ENCODE measurements at places on chromosomes 1 and 21. TPM values are rescaled to one million over a fixed set of nuclear protein-coding genes. Genes with fewer than 3 reads are reported as not detected.

A3GALT2 gene
- not detected for total RNA-seq

GJA8 gene
- total RNA-seq, result not detected

DDR2 gene
- 0.31 TPM for total RNA-seq

DNA sequence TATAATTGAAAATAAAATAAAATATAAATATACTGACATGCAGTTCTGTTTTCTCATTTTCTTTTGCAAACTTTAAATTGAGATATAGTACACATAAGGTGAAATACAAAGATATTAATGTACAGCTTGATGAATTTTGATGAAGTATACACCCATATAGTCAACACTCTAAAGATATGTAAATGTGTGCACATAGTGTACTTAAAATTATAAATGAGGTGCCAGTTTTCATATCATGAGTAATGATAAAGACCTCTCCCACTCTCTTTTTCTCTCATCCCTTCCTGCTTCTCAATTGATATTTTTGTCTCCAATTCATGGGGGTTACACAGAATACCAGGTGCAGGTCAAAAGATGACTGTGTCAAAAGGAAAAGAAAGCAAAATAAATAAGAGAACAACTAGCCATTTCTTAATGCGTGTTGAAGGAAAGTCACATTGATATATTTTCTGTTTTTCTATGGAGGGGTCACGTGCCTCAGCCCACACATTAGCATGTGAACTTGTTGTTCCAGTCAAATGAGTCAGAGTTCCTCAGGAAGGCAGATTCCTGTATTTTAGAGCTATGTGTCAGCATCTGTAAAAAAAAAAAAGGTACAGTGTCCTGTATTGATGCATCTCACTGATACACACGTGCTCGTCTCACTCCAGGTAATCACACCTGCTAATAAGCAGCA, 64.3 kb upstream of the HOOK1 start:
- no peak for DNase-seq

DNA sequence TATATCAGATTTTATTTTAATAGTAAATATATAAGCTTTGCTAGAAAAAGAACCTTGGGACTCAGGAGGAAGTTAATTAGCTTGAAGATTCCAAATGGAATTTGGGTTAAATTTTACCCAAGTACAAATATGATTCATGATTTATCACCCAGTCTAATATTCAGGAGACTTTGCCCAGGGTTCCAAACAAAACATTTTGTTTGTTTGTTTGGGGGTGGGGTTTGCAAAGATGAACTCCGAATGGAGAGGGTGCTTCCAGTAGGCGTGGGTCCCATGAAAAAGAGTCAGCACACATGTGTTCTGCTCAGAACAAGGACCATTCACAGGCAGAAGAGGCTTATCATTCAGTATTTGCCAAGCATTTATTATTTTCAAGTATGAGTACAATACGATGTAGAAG, 23.5 kb downstream of the KCNT2 start:
- DNase-seq, result no peak

DNA sequence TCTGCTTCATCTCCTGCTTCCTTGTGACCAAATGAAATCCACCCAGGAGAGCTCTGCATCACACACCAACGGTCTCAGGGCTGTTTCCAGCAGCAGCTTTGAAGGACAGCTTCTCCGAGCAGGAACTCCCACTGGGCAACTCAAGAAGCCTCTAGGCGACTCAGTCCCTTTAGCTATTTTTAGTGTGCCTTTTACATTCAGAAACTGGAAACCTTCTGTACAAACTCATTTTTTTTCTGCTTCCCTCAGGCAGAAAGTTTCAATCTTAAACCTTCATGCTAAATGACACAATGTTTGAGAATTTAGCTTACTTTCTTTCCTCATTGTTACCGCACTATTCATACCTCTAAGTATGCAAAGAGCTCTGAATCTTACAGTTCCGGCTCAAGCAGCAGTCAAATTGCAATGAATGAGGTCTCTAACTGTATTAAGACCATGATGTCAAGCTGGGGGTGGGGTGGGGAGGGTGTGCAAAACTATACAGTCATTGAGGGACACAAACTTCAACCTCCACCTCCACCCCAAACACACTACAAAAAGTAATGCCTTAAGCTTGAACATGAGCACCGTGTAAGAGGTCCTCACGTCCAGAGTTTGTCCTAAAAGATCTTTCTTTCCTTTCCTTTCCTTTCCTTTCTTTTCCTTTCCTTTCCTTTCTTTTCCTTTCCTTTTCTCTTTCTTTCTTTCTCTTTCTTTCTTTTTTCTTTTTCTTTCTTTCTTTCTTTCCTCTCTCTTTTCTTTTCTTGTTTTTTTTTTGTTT, 16.4 kb upstream of the TARBP1 start:
- DNase-seq, result peak; percentile 64

GRCh38 chr1:233105225-233105624, 154.8 kb downstream of the NTPCR start:
- DNase-seq, result no peak

DNA sequence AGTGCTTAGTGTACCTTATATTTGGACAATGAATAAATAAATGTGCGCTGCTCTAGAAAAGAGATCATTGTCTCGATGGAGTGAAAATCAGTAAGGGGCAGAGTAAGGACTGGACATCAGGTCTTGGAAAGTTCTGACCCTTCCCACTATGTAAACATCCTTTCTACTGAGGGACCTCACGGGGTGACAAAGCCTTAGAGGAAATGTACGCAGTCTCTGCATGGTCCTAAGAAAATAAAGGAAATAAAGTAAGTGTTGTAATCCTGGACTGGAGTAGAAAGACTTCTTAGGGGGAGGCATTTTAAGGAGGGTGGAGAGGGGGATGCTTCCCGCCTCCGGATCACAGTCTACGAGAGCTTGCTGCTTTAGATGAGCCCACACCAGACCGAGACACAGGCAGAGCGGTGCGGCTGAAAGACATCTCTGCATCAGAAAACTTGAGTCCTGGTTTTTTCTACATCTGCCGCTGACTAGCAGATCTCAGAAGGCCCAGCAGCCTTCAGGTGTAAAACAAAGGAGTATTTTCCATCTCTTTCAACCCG, 22.3 kb upstream of the GPR137B start:
- no peak for DNase-seq
